ENCODE measurements at places on chromosomes 6 and 20. TPM values are rescaled to one million over a fixed set of nuclear protein-coding genes. Genes with fewer than 3 reads are reported as not detected.

DNA sequence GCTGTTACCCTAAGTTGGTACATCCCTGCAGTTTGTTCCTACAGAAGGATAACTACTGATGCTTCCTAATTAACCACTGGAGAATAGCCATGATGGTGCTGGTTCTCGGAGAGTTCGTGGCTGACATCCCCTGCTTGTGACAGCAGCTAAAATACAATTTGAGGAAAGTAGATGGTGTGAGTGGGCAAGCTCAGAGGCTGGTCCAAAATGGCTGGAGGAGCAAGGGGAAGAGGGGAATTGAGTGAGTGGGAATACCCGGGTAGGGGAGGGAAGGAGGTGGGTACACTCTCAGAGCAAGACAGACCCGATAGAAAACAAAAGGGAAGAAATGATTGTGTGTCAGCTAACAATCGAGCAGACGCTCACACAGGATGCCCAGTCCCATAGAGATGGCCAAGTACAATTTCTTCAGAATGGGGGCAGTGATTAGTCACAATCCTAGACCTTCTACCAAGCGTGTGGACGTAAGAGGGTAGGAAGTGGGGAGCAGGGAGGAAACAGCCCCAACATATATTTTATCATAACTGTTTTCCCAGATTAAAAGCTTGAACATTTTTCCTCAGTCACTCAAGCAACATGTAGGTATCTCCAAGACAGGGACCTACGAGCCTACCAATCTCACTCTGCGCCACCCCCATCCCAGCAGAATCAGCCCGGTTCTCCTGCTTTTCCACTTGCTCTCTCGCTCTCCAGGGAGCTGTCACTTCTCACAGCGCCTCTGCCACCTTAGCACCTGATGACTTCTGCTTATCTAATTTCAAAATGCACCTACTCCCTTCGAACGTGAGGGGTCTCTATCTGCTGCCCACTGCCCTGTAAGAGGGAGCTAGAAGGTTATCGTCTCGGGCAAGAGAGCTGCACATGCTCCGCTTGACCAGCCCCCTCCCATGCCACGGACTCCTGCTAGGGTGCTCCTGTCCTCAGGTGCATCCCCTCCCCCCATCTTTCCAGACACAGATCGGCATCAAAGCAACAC, 26.2 kb downstream of the RIPOR2 start:
- DNase-seq: no peak

Gene ROS1
- total RNA-seq: not detected

Gene BPIFA1
- not detected for total RNA-seq

DNA sequence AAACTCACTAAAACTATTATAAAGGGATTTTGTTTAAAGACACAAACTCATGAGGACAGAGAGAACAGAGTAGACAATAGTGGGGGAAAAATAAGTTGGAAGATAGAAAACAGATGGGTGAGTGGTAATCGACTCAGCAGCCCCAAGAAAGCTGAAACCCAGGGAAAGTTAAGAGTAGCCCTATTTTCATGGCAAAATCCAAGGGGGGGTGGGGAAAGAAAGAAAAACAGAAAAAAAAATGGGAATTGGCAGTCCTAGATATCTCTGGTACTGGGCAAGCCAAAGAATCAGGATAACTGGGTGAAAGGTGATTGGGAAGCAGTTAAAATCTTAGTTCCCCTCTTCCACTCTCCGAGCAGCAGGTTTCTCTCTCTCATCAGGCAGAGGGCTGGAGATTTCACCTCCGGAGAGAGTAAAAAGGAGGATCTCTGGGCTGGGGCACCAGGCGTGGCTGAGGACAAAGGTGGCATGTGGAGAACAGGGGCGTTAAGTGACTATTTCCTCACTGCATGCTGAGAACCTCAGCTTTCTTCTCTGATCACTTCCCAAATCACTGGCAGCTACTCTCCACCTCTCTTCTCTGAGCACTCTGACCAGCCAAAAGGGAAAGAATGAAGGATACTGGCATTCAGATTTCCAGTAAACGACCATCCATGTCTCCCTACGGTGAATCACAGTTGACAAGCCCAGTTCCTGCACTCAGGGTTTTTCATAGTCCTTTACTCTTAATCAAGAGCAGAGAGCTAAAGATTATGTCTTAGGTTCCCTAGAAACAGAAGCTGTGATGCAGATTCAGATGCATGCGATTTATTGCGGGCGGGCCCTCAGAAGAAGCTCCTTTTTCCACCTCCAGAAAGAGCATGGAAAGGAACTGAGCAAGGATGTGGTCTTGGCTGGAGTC, 7.3 kb upstream of the RNF24 start:
- DNase-seq: no peak

- no peak for DNase-seq
Observed at GRCh38 chr6:167295495-167296292, 4.6 kb downstream of the UNC93A start.

DNA sequence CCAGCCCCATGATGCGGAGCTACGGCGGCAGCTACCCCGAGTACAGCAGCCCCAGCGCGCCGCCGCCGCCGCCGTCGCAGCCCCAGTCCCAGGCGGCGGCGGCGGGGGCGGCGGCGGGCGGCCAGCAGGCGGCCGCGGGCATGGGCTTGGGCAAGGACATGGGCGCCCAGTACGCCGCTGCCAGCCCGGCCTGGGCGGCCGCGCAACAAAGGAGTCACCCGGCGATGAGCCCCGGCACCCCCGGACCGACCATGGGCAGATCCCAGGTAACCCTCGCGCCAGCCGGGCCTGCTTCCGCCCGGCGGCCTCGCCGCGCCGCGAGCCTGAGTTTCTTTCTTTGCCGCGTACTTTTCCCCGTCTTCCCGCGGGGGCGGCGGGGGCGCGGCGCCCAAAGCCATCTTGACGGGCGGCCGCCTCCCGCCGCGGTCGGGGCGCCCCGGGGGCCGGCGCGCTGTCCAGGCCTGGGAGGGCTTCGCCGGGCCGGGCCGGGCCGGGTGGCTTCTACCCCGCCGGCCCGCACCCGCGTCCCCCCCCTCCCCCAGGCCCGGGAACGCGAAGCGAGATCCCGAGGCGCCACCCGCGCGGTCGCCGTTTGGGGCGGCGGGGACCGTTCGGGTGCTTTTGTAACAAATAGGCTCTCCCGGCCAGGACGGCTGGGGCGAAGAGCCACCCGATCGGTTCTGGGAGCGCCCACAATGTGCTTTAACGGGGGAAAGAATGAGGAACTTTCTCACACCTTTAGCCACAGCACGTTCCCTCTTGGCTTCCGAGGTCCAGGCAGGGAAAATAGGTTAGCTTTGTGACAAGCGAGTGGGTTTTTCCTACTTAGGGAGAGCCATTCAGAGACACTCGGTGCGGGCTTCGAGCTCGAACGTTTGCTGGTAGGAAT, 2.3 kb downstream of the ARID1B start:
- peak; percentile 28 for DNase-seq

Gene SLC22A16
- 25.6 TPM for total RNA-seq

Gene TAP2
- total RNA-seq: 30.7 TPM

GRCh38 chr20:3777716-3778629, 3.3 kb downstream of the SPEF1 start:
- no peak for DNase-seq

DNA sequence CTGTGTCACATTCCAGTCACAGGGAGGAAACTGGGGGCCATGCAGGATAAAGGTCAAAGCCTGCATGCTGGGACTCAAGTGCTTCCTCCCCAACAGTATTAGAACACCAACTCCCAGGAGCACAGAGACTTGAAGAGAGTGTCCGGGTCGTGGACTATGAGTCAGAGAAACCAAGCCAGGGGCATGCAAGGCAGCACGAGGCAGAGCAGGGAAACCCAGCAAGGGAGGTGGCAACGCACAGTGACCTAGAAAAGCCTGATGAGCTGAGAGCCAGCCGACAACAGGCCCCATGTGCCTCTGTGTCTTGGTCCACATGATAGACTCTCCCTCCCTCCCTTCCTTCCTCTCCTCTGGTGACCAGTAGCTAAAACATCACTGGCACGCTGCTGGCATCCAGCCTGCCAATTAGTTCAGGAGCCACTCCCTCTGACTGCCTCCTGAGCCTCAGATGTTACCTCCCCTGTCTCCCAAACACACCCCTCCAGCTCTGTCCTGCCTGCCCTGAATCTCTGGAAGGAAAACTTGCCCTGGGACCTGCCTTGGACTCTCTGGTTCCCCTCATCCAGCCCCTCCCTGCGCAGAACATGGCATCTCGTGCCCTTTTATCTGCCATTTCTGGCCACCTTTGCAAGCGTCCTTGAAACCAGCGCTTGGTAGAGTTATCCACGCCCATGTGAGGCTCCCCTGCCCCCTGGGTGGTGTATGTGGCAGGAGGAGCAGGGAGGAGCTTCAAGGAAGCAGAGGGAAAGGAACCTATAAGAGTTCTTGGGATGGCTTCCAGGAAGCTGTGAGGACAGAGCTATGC, 16.2 kb upstream of the RNF39 start:
- no peak for DNase-seq

Gene COL21A1
- total RNA-seq: not detected

- DNase-seq: no peak
Observed at GRCh38 chr20:42576167-42576566, 613.5 kb downstream of the PTPRT start.

DNA sequence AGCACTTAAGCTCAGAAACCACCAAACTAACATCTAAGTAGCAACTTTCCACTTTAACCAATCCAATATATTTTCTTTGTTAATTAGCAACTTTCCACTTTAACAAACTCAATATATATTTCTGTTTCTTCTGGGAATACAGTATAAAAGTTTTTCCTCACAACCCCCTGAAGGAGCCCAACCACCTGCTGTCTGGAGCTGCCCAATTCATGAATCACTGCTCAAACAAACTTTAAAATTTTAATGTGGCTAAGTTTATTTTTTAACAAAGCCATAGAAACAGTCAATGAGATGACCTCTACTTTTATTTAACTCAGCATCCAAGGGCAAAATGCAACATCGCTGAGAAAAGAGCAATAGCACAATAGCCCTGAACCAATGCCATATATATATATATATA, 500.1 kb downstream of the EPM2A start:
- DNase-seq: no peak

- DNase-seq: no peak
Observed at GRCh38 chr20:55678126-55678525, 327.2 kb downstream of the CBLN4 start.

DNA sequence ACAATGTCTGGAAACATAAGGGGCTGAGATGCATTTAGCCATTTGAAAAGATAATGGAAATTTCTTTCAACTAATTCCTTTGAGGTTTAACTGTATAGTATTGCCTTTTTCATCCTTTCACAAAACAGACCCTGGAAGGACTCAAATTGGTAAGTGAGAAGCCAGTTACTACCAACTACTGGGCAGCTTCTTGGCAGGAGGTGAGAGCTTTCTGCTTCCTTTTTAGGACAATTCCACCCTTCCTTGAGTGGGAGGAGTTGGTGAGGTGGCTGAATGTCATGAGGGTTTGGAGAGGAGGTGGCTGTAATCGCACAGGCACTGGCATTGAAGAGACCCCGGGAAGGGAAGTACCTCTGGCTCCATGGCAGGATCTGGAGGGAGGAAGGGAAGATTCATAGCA, 341.1 kb downstream of the NRN1 start:
- DNase-seq: no peak

GRCh38 chr6:151690303-151690702, 117.2 kb upstream of the ESR1 start:
- no peak for DNase-seq

Data from hematopoietic multipotent progenitor cell (in vitro differentiated cells).